ENCODE measurements at places on chromosomes 2 and 18.

- DNase-seq, result no peak
These were observed 268.4 kb downstream of the ATAD2B start for GRCh38 chr2:23658466-23658942.

GRCh38 chr18:3710712-3711301 is 260.8 kb downstream of the TGIF1 start:
- DNase-seq, result peak; percentile 14

DNA sequence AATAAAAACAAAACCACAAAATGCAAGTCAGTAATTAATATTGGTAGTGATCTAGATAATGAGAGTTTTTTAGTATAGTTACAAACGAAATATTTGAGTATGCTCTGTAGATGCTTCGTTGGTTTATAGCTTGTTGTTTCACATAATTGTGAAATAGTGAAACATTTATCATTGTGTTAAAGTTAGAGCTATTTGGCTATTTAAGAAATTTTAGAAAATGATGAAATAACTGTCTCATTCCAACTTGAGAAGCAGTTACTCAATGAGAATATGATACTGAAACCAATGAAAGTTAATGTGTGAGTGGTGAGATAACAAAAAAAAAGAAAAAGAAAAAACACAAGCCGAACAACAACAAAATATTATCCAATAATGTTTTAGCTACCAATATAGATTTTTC is 475.6 kb upstream of the ZEB2 start:
- no peak for DNase-seq

GRCh38 chr2:159111346-159111927 is 143.0 kb downstream of the TANC1 start:
- no peak for DNase-seq

GRCh38 chr2:144430722-144431391 is 89.1 kb downstream of the ZEB2 start:
- DNase-seq, result no peak

- DNase-seq, result no peak
These were observed 1.2 kb upstream of the BCL11A start for GRCh38 chr2:60554646-60555065.

DNA sequence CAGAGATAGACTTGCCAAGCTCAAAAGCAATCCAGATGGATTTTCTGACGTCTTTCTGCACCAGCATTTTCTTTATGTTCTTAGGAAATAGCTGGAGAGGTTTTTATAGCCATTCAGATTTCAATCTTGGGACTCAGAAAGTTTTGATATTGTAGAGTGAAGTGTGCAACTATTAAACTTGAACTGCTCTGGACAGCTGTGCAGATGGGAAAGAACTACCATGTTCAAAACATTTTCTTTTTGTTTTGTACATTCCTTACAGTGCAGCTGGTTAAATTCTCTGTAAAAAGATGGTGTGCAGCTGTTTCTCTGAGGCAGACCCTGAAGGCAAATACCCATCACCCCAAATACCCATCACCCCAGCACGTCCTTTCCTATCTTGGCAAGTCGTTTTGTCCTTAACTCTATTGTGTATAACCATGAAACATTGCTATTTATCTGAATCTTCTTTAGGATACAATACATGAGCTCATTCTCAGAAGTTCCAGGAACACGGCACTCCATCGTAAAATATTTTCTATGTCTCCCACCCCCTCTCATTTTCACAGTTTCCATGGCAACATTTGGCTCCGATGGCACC is 38.8 kb downstream of the AQP4 start:
- no peak for DNase-seq
